ENCODE measurements at places on chromosomes 5 and 9.

DNA sequence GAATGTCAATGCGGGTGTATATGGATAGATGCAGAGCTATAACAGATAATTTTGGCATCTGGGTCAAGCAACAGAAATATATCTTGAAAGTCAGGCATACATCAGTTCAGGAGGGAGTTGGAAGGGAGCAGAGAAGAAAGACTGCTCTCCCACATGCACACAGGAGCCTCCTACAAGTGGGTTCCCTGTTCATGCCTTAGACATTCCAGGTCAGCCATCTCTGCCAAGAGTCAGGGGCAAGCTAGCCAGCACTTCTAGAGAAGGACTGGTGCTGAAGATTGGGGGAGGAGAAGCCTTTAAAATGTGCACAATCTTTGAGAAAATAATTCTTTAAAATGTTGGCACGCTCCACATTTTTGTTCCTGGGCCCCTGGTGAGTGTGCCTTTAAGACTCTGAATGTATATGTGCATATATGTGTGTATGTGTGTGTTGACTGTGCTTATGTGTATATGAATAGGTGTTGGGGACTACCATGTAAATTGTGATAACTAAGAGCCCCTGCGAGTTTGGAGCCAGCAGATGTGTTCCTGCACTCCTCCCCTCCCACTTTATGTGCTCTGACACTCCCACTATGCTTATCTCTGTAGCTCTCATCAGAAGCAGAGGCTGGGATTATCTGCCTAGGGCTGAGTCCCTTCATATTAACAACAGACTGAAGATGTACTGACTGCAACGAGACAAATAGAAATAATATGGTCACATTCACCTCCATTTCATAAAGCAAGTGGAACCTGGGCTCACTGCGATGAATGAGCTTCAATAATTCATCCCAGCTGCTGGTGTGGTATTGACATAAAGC, 21.5 kb upstream of the DELE1 start:
- DNase-seq, result no peak

- peak; percentile 25 for DNase-seq
These were observed 6.7 kb upstream of the ANKRD18B start for GRCh38 chr9:33517373-33517772.

DNA sequence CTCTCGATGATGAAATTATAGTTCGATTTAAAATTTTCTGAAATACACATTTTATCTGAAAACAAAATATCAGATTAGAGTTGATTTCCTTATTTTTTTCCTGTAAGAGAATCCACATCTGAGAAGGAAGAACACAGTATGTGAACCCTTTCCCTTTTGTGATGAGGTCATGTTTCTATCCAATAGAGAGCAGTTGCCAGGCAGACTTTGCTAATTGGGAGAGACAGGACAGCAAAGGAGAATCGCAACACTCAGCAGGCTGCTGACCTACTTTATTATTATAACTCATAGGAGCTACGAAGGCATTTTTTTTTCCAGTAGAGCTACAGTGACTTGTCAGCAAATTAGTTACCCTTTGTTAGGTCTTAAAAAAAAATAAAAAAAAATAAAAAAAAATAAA, 242.1 kb downstream of the HCN1 start:
- DNase-seq, result no peak

DNA sequence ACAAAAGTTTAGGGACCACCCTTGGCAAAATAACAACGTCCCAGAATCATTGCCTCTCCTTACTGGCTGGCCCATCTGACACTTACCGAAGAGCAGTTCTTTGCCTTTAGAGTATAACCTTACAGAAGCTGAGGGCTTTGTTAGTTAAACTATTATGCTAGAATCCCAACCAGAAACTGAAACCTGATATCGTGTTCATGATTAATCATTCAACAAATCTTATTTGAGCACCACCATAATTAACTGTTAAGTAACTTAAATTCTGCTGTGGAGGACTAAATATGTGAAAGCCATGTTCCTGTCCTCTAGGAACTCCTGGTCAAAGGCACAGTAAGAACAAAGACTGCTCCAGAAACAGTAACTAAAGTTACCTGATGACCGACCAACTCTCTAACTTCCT, 104.9 kb downstream of the ARL15 start:
- DNase-seq, result no peak

DNA sequence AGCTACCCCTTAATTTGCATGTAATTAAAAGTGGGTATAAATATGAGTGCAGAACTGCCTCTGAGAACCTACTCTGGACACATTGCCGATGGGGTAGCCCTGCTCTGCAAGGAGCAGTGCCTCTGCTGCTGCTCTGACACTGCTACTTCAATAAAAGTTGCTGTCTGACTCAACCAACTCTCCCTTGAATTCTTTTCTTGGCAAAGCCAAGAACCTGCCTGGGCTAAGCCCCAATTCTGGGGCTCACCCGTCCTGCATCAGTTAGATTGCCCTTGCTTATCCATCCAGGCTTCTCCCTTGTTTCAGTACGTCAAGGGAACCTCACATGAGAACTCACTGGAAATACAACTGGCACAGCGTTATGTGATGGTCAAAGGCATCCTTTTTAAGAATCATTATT, 44.1 kb downstream of the FBXL7 start:
- DNase-seq, result no peak

DNA sequence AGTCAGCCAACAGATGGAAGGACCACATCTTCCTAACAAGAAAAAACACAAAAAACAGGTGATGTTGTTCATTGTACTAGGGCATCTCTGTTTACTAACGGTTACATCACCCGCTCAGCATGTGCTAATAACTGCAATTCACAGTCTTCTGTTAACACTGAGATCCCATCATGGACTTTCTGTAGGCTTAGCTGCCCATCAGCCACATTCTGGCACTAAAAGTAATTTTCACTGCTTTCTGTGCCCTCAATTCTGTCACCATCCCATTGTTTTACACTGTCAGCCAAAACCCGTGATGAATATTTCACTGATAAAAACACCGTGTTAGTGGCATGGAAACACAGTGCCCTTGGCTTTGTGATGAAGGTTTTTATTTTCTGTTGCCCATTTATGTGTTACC, 64.6 kb downstream of the CAST start:
- no peak for DNase-seq

- DNase-seq, result no peak
These were observed 2.6 kb downstream of the NDFIP1 start for GRCh38 chr5:142110988-142111687.

- DNase-seq, result no peak
These were observed 130.5 kb upstream of the ZNF608 start for GRCh38 chr5:124876983-124877382.

GRCh38 chr5:150498501-150498900, 9.4 kb upstream of the NDST1 start:
- no peak for DNase-seq

- DNase-seq, result no peak
These were observed 148.6 kb upstream of the ELL2 start for GRCh38 chr5:96110300-96110699.

Measured in GM13977 (cell line).